ENCODE measurements at places on chromosomes 1 and 21.
A peak's percentile ranks its signal among the peaks of the same experiment; 100 is the strongest.

- DNase-seq = no peak
These were observed 226.7 kb upstream of the POU3F1 start for GRCh38 chr1:38273196-38273804.

DNA sequence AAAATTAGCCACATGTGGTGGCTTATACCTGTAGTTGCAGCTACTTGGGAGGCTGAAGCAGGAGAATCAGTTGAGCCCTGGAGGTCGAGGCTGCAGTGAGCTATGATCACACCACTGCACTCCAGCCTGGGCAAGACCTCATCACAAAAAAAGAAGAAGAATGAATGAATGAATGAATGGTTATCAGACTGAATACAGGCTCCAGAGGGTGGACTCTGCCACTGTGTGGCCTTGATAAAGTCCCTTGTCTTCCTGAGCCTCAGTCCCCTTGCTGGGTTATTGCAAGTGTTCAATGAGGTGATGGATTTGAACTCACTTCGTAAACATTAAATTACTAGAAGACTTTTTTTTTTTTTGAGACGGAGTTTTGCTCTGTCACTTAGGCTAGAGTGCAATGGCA, 24.7 kb downstream of the SHISAL2A start:
- no peak for DNase-seq

DNA sequence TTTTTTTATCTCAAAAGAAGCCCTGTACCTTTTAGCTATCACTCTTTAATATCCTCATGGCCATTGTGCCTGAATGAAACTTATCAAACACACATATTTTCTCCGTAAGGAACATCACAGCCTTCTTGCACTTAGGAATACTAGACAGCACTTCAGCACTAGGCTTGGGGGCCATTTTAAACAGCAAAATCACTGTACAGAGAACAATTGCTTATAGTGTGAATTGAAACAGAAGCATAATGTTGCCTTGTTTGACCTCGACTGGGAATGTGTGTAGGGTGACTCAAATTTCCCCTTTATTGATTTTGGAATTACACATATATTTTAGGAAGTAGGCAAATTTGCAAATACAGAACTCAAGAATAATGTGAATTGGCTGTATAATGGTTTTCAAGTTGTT, 36.4 kb downstream of the KYAT3 start:
- DNase-seq = no peak

- no peak for DNase-seq
These were observed 5.2 kb upstream of the SEMA4A start for GRCh38 chr1:156148216-156148615.

GRCh38 chr1:211829343-211830054, 1.1 kb downstream of the LPGAT1 start:
- peak; percentile 86 for DNase-seq

GRCh38 chr1:224132901-224133300, 19.0 kb downstream of the FBXO28 start:
- no peak for DNase-seq

DNA sequence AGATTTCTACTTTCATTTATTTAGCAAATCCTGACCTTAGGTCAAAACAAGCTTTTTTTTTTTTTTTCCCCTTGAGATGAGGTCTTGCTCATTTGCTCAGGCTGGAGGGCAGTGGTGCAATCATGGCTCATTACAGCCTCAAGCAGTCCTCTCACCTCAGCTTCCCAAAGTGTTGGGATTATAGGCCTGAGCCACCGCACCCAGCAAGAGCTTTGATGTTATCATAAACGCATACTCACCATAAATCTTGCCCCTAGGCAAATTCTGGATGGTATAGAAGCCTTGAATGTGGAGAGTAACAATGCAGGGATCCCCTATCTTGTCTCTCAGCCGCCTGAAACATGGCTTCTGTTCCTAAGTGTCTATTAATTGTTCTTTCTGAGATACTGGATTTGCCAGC, 24.8 kb upstream of the CLDN8 start:
- DNase-seq = no peak

DNA sequence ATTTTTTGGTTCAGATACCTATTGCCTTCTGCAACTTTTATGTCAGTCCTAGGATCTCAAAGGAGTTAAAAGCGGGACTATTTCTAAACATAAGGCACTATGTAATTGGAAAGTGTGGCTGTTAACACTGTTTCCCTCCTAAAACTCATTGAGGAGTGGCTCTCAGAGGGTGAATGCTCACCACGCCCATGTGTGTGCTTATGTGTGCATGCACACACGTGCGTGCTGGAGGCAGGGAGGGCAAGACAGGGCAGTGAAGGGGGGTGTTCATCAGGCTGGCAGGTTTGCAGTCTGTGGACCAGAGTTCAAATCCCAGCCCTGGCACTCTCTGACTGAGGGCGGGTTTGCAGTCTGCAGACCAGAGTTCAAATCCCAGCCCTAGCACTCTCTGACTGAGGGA, 22.4 kb downstream of the KCNAB2 start:
- DNase-seq = no peak

- no peak for DNase-seq
These were observed 825.9 kb downstream of the PLA2G4A start for GRCh38 chr1:187654635-187655034.

DNA sequence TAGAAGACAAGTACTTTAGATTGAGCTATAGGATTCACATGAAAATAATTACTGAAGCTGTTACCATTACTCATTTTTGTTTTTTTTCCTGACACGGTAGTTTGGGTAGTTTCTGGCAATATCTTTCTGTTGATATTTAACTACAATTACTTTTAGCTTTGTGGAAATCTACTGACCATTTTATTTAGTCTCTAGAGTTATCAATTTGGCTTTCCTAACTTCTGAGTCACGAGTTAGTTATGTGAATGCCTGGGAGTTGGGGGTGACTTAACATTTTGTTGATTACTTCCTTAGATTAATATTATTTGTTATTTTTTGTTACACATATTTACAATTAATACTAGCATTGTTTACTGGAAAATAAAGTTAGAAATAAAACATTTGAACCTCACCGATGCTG, 160.6 kb downstream of the HMCN1 start:
- no peak for DNase-seq

- no peak for DNase-seq
These were observed 7.8 kb downstream of the ZNHIT6 start for GRCh38 chr1:85700422-85700821.

DNA sequence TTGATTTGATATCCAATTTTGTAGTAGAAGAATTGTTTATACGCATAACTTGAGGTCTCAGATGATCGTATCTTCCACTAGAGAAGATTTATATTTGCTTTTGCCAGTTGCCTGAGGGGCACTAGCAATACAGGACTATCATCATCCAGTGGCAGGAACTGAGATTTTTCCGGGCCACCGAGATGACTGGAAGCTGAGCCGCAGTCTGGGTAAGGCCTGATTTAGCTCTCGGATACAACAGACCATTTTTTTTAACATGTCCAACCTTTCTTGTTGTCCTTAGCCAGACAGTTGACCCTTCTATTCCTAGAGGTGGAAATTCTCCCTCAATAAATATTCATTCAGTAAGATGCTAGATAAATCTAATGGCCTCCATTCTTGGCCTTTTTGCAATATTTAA, 25.4 kb upstream of the GUCA2B start:
- DNase-seq = no peak

DNA sequence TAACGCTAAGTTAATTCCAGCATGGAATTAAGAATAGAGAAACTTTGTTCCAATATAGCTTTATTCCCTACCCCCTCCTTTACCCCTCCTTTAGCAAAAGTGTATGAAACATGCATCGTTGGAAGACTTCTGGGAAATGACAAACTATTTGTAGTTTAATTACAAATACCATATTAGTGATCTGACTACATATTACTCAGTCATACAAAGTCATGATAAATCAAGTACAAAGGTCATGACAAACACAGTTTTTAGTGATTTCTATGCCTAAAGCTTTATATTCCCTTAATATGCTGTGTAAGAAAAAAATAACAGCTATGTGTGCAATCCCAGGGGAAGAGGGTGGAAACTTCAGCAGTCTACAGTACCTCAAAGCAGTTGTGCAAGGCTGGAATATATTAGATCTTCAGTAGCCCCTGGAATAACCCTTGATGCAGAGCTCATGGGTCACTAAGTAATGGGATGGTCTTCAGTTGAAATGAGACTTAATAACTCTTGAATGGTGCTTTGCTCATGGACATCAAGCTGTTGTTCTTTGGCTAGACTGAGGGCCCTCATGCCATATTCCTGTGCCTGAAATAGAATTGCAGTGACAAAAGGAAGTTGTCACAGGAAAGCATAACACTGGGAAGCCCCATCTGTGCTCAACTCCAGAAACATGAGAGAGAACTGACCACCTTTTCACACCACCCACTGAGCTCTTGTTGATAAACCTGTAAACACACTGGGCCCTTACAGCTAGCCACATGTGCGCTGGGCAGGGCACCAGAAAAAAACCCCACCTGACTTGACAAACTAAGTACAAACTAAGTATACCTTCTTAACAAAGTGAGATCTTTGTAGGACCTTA, 25.3 kb downstream of the ZMYND12 start:
- peak; percentile 7 for DNase-seq

DNA sequence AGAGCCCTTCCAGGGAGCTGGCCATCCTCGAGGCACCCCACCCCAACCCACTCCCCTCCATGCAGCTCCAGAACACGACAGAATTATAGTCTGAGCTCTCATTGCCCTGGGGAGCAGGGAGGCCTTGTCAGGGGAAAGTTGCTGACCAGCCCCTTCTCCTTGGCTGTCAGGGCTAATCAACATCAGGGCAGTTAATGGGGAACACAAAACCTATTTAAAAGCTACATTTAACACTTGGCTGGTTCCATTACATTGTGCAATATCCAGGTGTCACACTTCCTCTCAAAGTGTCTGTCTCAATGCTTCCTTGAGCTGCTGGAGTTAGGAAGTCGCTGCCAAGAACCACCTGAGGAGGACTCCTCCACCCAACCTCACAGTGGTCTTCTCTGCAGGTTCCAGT, 111.8 kb upstream of the GRIK3 start:
- no peak for DNase-seq

DNA sequence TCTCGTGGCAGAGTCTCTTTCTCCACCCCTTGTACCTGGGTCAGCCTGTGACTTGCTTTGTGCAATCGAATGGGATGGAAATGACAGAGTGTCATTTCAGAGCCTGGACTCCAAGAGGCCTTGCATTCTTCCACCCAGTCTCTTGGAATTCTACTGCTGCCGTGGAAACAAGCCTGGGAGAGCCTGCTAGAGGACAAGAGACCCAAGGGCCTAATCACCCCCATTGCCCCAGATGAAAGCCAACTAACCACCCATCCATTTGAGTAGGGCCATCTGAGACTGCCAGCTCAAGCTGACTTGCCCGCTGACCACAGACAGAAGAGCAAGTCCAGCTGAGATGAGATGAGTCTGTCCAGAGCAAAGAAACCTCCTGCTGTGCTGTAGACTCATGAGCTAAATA, 201.6 kb downstream of the PTPRU start:
- no peak for DNase-seq

DNA sequence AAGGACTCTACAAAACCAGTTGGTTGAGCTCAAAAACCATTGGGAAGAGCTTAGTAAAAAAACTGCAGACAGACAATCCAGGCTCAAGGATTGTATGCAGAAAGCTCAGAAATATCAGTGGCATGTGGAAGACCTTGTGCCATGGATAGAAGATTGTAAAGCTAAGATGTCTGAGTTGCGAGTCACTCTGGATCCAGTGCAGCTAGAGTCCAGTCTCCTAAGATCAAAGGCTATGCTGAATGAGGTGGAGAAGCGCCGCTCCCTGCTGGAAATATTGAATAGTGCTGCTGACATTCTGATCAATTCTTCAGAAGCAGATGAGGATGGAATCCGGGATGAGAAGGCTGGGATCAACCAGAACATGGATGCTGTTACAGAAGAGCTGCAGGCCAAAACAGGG, 104.0 kb upstream of the BMP8A start:
- no peak for DNase-seq

DNA sequence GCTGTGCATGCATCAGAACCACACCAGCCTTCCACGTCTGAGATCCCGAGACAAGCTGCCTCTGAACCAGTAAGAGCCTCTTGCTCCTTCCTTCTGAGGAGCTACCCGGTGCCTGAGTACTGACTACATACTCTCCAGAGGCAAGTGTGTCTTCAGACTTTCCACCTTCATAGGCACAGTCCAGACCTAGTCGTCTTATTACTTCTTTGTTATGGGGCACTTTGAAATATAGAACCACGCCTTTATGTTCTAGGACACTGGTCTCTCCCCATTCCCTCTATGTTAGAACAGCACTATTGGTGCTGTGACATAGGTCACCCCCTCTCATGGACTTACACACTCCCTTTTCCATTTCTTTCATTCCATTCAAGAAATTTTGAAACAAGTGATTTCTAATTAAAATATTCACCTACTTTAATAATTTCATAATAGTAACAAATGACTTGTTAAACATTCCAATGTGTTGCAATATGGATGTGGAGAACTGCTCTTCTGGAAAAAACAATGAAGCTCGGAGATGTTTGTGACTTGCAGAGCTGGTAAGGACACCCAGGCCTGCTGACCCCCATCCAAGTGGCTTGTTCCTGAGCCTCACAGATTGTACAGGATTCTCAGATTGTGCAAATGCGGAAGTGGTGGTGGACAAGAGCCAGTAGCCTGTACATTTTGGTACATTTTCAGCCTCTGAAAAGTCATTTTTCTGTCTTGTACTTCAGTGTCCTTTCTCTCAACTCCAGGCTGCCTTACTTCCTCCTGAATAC, 76.1 kb upstream of the SIPA1L2 start:
- no peak for DNase-seq

- DNase-seq = no peak
These were observed 19.8 kb upstream of the C1orf21 start for GRCh38 chr1:184366997-184367396.

DNA sequence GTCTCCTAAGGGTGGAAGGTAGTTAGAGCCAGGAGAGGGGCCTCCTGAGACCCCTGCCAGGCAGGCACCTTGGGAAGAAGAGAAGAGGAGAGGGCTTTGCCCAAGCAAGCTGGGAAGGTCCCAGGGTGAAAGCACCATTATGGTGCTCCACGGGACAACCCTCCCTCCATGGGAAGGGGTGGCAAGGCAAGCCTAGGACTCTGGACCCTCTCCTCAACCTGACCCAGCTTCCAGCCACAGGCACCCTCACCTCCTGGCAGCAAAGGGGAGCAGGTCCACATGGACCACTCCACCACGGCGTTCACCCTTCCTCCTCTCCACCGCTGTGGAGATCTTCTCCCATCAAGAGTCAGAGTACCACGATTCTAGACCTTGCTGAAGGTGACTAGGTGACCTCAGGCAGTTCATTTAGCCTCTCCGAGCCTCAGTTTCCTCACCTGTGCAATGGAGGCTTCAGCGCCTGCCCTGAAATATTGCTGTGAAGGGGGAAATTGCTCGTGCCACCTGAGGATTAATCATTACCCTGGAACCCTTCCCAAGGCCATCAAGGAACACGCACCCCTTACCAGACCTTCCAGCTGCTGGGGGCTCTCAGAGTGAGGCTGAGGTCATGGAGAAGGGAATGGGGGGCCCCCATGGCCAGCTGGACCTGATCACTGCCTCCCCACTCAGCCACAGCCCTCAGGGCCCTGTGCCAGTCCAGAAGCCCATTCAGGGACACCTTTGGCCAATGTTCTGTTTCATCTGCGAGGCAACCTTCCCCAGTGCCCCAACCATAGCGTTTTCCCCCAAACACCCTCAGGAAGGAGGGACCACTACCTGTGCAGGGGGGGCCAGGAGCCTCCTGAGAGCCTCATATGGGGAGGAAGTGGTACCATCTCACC, 1.6 kb downstream of the RAP1GAP start:
- DNase-seq = peak; percentile 16

GRCh38 chr1:61597601-61598000, 127.3 kb downstream of the TM2D1 start:
- no peak for DNase-seq

- peak; percentile 27 for DNase-seq
These were observed 169.8 kb upstream of the FOXD3 start for GRCh38 chr1:63152572-63152971.

- DNase-seq = no peak
These were observed 72.0 kb upstream of the ZNF326 start for GRCh38 chr1:89922911-89923310.
